ENCODE measurements at places on chromosomes 12 and 14.

- no peak for DNase-seq
Measured at GRCh38 chr12:13079440-13079906, 24.0 kb downstream of the GSG1 start.

GRCh38 chr14:89649451-89650075 lies 232.5 kb upstream of the FOXN3 start:
- no peak for DNase-seq

DNA sequence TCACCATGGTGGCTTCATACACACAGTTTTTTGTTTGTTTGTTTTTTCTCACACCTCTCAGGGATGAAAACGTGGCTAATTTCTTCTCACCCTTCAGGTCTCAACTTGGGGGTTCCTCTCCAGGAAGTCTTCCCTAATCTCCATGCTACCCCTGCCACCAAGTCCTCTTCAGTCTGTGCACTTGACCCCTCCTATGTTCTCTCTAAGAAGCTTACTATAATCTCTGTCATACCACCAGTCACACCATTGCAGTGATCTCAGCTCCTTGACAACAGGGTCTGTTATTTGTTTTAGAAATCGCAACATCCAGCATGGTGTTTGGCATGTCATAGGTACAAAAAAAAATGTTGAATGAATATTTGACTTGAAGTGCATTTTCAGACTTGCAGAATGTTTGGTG lies 83.4 kb downstream of the PRORP start:
- DNase-seq, result no peak

DNA sequence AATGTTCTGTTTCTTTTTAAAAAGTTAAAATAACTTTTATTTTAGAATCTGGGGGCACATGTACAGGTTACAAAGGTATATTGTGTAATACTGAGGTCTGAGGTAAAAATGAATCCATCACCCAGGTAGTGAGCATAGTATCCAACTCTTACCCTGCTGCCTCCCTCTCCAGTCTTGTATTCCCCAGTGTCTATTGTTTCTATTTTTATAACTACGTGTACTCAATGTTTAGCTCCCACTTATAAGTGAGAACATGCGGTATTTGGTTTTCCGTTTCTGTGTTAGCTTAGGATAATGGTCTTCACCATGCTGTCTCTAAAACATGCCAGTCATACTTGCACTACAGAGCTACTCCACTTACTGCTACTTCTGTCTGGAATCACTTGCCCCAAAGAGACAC lies 8.4 kb downstream of the FBXO33 start:
- no peak for DNase-seq

GRCh38 chr12:63928305-63928704 lies 83.8 kb downstream of the SRGAP1 start:
- no peak for DNase-seq

DNA sequence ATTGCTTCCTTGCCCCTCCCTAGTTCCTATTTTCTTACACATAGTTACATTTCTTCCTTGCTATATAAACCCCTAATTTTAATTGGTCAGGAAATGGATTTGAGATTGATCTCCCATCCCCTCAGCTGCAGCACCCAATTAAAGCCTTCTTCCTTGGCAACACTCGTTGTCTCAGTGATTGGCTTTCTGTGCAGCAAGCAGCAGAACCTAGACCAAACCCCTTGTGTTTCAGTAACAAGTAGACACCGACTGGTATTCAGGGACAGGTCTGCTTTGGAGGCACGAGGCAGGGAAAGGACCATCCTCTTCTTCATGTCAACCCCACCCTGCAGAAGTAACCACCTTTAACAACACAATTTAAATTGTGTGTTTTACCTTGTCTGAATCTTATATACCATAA lies 152.6 kb downstream of the RPAP3 start:
- no peak for DNase-seq

GRCh38 chr12:87368259-87368658 lies 660.9 kb downstream of the C12orf50 start:
- no peak for DNase-seq

GRCh38 chr14:99792551-99793212 lies 531 bp upstream of the EML1 start:
- peak; percentile 9 for DNase-seq

DNA sequence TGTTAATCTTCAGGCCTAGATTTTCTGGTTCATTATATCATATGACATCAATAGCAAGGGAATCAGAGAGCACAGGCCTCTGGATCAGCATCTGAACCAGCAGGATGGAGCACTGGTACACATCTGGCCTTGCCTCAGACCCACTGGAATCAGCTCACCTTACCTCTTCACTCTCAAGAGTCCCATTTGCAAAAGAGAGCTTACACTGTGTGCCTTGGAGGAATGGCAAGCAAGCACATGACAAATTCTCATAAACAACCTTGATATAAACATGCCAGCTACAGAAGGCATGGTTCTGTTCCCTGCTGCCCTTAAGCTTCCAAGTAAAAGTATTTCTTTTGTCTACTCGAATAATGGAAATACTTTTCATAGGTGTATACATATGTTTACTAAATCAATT lies 128.6 kb upstream of the CPM start:
- no peak for DNase-seq

DNA sequence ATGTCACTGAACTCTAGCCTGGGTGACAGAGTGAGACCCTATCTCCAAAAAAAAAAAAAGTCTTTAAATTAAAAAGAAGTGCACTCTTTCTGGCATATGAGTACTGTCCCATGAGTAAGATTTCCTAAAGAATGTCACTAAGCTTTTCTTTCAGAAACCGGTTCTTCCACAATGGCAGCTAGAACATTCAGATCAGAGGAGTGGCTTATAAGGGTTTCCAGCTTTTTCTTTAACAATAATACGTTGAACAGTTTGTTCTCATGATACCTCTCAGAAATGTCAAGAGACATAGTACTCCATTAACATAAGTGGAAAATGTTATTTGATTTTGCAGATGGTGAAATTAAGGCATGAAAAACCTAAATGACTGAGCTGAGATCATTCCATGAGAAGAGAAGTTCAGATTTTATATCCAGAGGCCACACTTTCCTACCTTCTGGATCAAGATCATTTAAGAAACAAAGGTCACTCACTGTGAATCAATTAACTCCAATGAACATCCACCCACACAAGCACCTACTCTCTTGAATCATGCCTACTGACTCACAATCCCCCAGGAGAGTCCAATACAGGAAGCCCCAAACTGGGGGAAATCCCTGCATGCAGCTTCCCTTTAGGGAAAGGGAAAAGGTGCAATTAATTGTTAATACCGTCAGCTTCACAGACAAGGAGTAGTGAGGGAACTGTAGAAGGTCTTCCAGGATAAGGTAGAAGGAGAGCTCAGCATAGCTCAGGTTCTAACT lies 86.9 kb downstream of the SPTSSA start:
- DNase-seq, result no peak

DNA sequence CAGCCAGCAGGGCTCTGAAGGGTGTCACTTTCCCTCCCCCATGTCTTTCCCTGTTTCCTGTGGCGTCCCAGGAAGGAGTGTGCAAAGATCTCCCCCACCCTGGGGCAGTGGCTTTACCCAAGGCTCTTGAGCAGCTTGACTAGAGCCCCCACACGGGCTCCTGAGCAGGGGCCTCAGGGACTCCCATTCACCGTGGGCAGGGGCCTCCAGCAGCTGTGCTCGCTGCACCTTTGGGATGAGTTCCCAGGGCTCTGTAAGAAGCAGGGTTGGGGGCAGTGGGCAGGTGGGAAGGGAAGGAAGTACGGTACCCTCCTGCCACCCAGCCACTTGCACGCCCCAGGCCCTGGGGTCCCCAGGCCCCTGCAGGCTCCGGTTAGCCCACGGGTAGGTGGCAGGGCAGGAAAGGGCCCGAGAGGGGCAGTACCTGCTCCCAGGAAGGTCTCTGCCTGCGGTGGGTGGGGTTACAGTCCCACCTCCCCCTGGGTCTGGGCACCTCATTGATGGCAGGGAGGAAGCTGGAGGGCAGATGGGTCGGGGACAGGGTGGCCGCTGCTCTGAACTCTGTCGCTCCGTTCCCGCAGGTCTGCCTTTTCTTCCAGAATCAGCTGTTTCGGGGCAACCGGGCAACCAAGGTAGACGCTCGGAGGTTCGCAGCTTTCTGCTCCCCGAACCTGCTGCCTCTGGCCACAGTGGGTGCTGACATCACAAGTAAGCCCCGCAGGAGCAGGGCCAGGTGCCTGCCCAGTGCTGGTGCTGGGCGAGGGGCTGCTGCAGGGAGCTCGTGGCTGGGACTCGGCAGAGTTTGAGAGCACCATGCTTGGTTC lies 13.0 kb downstream of the ASPG start:
- DNase-seq, result no peak

GRCh38 chr12:29599381-29599780 lies 101.9 kb upstream of the OVCH1 start:
- no peak for DNase-seq

DNA sequence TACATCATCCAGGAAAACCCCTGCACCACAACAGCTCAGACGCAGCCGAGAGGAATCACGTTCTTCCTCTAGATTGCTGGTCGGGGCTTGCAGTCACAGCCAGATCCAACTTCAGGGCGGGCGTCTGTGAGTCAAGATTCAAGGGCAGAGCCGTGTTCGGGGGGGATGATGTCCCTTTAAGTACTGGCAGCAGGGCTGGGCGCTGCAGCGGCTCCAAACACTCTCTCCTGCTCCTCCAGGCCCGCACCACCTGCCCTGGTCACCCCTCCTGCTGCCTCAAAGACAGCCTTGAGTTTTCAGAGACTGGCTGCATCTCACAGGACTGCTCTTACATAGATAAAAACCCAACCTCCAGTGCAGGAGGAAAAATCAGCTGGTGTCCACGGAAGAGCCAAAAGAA lies 68.3 kb downstream of the KDM2B start:
- DNase-seq, result no peak

DNA sequence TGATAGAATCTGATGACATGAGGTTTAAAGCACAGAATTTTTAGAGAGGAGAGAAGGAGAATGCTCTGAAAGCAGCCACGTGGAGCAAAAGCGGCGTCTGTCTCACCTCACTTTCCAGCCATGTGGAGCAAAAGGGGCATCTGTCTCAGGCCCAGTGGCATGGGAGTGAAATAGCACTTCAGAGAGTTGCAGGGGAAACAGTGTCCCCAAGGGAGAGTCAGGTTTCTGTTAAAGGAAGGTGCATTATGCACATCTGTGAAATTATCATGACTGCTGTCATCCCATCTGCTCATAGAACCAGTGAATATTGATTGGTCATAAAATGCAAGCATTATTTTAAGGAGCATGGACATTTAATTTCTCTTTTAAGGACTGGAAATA lies 124.0 kb downstream of the BICD1 start:
- no peak for DNase-seq

DNA sequence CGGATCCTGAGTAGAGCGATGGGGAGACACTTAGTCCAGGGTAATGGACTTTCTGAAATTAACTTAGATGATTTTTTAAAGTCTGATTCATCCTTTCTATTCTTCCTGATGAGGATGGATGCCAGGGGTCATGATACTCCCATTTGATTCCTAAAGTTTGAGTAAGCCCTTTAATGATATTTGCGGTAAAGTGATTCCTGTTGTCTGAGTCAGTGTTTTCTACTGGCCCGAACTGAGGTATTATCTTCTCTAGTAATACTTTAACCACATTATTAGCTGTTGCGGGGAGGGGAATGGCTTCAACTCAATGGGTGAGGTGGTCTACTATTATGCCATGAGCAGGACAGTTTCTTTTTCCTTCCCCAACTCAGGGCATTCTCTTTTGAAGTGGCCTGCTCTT lies 111.6 kb downstream of the RIN3 start:
- no peak for DNase-seq

DNA sequence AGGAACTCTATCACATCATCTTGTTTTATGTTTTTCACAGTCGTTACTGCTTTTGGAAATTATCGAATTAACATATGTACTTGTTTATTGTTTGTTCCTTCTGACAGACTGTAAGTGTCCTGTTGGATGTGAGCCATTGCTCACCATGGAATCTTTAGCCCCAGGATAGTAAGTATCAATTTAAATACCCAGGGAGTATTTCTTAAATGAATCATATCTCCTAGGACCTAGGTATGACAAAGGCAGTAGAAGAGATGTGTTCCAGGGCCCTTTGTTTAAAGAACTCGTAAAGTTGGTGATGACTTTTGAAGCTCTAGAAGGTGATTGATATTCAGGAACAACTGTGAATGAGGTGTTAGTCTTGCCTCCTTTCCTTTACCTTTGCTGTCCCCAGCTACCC lies 30.3 kb upstream of the STRAP start:
- no peak for DNase-seq

DNA sequence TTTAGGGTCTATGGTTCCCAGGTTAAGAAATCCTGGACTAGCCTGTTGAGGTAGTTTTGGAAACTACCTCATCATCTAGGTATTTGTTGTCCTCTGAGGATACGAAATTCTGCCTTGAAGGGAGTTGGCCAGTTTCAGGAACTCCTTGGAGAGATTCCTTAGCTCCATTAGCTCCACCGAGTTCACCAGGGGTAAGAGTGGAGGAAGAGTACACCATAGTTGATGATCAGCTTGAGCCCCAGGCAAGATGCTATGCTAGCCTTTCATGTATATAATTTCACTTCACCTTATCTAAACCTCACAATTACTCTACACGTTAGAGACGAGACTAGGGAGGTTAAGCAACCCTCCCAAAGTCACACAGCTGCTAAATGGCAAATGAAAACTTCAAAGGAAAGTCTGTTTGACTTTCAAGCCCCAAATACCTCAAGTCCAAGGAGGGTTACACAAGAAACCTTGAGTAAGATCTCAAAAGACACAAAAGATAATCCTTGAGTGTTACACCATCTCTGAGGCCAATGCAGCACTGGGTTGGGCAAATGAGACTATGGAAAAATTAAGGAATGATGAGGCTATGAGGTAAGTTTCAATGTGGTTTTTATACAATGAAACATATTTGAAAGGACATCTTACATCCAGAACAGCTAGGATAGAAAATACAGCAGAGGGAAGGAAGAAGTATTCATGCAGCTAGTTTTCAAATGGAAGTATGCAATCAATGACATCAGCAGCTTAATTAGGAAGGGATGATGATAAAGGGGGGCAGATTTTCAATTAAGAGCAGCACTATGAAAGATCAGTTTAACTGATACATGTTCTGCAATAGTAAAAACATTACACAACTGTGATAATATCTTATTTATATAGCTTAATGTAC lies 97.2 kb upstream of the KRAS start:
- DNase-seq, result no peak

DNA sequence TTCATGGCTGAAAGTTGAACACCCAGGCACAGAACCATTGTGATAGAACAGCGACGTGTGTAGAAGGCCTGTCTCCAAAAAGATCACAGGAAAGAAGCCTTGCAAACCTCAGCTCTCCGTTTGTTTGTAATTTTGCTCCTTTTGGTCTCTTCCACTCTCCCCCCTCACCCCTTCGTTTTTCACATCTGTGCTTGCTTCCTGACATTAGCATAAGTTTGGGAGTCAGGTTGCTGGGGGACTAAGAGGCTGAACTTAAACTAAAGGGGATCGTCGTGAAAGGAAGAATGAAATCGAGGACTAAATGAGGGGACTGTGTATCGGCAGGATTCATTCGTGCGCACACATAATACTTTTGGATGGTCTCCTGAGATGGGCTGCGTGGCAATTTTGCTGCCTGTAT lies 200.6 kb downstream of the BCAT1 start:
- DNase-seq, result no peak

DNA sequence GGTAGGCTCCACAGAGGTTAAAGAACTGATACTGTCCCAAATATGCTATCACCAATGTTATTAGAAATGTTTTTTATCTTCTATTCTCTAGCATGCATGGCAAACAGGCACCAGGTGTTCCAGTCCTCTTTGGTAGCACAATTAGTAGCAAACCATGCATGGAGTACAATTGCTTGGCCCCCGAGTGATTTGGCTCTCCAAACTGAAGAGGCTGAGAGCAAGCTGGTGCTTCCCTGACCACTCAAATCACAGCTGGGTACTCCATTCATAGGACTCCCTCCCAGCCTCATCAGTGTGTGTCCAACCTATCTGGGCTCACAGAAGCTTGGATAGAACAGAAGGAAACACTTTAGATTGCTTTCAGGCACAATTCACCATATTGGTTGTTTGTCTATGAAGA lies 93.4 kb downstream of the DIO2 start:
- no peak for DNase-seq

Data from activated CD4-positive, alpha-beta T cell treated with anti-CD3 and anti-CD28 coated beads for 1 hour (primary cell).